ENCODE measurements at places on chromosomes 3 and 15.

GRCh38 chr15:83716605-83717004 is 62.7 kb downstream of the ADAMTSL3 start:
- no peak for ATAC-seq

GRCh38 chr3:42476225-42477125 is 26.0 kb upstream of the VIPR1 start:
- peak; percentile 99 for ATAC-seq

DNA sequence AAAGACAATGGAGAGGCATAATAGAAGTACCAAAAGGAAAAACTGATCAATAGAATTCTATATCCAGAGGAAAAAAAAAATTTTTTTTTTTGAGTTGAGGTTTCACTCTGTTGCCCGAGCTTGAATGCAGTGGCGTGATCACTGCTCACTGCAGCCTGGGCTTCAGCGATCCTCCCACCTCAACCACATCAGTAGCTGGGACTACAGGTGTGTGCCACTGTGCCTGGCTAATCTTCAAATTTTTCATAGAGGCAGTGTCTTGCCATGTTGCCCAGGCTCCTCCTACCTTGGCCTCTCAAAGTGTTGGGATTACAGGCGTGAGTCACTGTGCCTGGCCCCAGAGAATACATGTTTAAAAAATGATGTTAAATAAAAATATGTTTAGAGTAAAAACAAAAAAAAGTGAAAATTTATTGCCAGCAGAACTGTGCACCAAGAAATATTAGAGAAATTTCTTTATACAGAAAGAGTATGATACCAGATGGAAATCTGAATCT is 154.3 kb upstream of the ZBTB20 start:
- ATAC-seq = peak; percentile 41

DNA sequence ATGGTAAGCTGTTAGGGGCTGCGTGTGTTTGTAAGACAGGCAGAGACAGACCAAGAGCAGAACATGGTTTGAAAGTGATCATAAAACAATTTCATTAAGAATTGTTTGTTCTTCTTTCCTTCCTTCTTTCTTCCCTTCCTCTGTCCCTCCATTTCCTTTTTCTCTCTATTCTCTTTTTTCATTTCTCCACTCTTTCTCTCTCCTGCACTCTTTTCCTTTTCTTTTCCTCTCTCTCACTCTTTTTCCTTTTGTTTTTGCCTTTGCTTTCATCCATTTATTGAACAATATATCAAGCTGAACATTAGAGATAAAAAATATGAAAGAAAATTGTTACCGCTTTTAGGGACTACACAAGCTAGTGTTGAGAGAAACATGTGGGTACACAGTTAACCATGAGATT is 62.2 kb upstream of the GOLIM4 start:
- ATAC-seq = no peak

DNA sequence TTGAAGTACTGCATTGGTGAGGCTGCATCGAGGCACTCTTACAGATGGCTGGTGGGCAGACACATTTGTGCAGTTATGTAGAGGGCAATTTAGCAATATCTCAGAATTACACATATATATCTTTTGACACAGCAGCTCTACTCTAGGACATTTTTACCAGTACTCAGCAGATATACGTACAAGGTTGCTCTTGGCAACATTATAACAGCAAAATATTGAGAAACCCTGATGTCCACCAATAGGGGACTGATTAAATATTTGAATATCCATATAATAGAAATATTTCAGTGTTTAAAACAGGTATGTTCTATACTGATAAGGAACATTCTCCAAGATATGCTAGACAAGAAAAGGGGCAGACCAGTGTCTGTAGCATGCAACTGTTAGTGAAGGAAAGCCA is 7.9 kb upstream of the FBXO22 start:
- ATAC-seq = no peak

DNA sequence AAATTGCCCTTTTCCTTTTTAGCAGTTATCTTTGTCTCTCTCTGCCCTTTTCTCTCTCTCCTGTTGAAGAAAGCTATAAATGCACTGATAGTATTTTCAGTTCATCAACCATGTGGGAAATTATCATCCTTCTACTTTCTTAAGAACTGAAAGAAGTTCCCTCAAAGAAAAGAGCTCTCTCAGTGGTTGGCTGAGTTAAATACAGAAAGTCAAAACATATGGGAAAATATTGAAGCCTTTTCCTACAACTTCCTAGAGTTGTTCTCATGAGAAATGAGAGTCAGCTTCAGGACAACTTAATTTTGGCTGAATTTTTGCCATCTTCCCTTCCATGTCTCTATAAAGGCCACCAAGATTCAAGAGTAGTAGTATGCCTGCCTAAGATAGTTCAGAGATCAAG is 96.7 kb downstream of the NFKBIZ start:
- no peak for ATAC-seq

DNA sequence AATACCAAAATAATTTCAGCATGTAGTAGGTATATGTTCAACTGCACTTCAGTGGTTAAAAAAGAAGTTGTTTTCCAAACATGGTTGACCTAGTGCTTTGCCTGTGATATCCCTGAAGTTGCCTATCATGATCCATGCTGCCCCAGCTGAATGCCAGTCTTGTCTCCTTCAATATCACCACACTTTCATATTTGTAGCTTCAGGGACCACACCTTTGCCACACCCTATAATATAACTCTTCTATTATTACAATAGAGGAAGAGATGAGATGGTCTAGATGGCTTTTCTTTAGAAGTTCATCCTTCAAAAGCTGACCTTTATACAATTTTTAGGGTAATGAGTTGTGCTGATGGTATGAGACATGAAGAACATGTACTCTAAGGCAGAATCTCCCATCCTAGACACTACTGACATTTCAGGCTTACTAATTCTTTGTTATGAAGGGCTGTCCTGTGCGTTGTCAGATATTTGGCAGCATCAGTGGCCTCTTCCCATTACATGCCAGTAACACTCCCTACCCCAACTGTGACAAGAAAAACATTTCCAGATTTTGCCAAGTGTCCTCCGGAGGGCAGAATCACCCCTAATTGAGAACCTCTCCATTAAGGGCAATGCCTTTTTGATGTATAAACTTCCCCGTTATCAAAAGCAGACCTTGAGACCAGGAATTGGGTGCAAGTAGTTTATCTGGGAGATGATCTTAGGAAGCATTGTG is 76.2 kb upstream of the PLCL2 start:
- ATAC-seq = no peak

DNA sequence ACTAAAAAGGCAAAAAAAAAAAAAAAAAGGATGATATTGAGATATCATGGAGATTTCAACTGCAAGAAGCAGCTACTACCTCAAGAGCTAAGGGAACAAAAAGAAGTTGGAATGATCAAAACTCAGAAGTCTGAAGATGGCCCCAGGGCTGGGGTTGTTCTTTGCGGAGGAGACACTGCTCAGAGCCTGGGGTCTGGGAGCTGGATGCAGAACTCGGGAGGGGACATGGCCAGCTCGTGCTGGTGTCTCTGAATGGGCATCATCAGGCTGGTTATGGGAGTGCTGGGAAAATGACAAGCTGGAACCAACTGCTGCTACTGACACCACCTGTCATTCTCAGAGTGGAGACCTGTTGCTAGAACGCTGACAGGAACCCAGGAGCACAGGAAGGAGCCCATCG is 14.2 kb upstream of the ADIPOQ start:
- ATAC-seq = no peak

- no peak for ATAC-seq
These were observed 1.1 kb downstream of the GTF2E1 start for GRCh38 chr3:120743556-120744195.

Measured in esophagus mucosa (tissue), 1 donor.